ENCODE measurements at places on chromosomes 16 and 17.
A peak's percentile ranks its signal among the peaks of the same experiment; 100 is the strongest.

DNA sequence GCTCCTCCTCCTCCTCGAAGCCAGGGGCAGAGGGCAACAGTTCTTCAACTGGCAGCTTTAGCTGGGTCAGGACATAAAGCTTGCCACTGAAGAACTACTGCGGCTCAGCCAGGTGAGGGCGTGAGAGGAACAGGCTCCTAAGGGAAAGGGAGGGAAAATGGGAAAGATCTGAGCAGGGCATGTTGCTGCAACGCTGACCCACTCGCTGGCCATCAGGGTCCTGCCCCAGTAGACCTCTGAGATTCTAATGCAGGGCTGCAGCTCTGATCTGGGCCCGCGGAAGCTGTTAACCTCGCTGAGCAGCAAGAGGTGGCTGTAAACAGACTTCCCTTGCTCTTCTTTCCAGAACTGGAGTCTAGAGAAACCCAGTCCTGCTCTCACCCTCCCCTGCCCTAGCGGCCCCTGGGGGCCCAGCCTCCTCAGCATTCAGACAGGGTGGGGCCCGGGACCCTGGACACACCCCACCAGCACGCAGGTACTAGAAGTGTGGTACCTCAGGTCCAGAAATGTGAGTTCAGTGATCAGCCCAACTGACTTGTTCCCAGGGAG lies 3.8 kb upstream of the TLCD2 start:
- no peaks in the 10 kb centered on the region for H3K27me3 ChIP-seq
- H3K27ac ChIP-seq = peak overlapping the region; percentile 99
- H3K4me3 ChIP-seq = peak overlapping the region; percentile 98

DNA sequence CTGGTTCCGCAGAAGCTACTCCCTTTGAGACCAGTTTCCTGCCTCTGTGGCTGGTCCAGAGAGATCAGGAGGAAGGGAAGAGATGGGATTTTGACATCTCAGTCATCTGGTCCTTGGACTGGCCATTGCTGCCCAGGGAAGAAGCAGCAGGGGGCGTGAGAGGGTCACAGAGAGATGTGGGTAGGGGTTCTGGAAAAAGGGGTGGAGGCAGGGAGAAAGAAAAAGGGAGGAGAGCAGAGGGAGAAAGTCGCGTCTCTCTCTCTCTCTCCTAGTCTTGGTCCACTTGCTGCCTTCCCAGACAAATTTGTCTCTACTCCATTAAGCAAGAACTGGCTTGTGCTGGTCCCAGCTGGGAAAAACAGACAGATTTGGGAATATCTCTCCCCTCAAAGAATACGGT lies 4.4 kb downstream of the SHBG start:
- no peaks in the 10 kb centered on the region for H3K27me3 ChIP-seq
- no peaks in the 10 kb centered on the region for H3K36me3 ChIP-seq
- H3K27ac ChIP-seq = no peak overlapping the region
- peak; percentile 28 for DNase-seq

GRCh38 chr16:84947996-84948850 lies 63.1 kb downstream of the ZDHHC7 start:
- H3K27me3 ChIP-seq = no peaks in the 10 kb centered on the region
- DNase-seq = no peak
- no peak overlapping the region for H3K27ac ChIP-seq

DNA sequence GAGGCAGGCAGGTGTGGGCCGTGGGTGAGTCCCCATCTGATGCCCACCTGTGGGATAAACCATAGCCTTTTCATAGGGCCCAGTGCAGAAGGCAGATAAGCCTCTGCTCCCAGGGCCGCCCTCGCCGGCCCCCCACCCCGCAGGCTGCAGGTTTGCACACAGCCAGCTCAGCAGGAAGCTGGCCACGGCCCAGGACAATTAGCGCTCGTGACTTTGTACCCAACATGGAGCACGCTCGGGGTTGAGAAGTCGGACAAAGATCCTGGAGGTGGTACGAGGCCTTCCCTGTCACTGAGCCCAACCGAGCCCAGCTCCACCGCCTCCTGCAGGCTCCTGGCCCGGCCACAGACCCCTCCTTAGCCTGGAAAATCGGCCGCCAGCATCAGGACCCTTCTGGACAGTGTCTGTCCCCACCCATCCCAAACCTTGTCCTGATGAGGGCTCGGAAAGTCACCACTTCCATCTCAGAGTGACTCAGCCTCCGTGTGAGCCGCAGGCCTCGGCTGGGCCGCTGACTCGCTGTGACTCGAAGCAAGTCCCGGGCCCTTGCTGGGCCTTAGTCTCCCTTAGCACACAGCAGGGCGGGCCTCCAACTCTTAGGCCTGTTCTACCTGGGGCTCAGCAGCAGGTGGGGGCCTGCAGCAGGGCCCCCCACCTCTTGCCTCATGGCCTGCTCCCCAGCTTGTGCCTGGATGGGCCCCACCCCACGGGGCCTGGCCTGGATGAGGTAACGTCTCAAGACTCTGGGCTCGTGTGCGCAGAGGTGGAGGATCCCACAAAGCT lies 22.7 kb downstream of the FAM83G start:
- H3K27ac ChIP-seq = peak overlapping the region; percentile 69
- peaks cover 20% of the 10 kb centered on the region for H3K4me1 ChIP-seq
- H3K36me3 ChIP-seq = peaks cover 8% of the 10 kb centered on the region
- no peaks in the 10 kb centered on the region for H3K27me3 ChIP-seq

DNA sequence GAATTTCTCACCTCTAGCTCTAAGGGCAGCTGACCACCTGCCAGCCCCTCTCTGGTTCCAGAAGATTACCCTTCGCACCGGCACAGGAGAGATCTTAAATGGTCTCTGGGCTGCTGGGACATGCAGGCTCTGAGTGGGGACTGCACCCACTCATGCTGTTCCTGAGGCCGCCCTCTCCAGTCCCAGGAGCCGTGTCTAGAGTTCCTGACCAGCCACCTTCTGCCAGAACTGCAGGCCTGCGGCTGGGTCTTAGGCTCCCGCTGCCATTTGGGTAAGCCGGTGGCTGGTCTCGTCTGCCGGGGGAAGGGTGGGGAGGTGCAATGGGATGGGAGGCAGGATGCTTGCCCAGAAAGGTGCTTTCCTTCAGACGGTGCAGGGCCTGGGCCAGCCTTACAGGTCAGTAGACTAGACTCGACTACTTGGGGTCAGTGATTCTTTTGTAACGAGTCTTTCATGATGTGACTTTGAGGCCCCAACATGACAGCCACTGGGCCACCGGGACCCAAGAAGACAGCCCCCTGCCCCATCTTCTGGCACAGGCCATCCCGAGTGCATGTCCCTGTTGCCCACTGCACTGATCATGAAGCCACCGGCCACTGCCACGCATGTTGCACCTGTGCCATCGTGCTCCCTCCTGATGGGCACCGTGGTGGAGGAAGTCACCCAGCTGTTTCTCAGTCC lies 26.4 kb downstream of the B9D1 start:
- H3K4me1 ChIP-seq = peaks cover 24% of the 10 kb centered on the region
- DNase-seq = no peak
- H3K36me3 ChIP-seq = peaks cover 11% of the 10 kb centered on the region
- no peak overlapping the region for H3K4me3 ChIP-seq

DNA sequence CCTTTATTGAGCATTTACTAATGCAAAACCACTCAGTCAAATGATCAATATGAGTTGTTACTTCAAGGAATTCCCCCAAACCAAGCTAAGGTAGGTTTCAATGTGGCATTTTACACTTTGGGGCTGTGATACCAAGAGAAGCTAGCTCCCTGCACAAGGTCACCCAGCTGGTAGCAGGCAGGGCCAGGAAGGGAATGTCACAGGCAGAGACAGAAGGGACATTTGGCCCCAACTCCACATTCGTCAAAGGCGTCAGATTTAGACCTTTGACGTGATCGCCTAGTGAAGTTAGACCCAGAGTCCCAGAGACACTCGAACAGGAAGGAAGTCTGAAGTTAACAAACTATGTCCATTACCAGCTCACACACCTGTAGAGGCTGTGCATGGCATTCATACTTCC lies 5.5 kb upstream of the SMG1 start:
- no peak overlapping the region for H3K27ac ChIP-seq
- H3K4me3 ChIP-seq = no peak overlapping the region
- no peak for DNase-seq
- H3K36me3 ChIP-seq = no peaks in the 10 kb centered on the region
- H3K4me1 ChIP-seq = no peaks in the 10 kb centered on the region
- H3K27me3 ChIP-seq = no peaks in the 10 kb centered on the region

- H3K36me3 ChIP-seq = no peaks in the 10 kb centered on the region
- peaks cover 27% of the 10 kb centered on the region for H3K4me1 ChIP-seq
- H3K27ac ChIP-seq = no peak overlapping the region
- H3K4me3 ChIP-seq = no peak overlapping the region
- DNase-seq = no peak
Observed at GRCh38 chr16:85753976-85754375, 3.1 kb upstream of the C16orf74 start.

DNA sequence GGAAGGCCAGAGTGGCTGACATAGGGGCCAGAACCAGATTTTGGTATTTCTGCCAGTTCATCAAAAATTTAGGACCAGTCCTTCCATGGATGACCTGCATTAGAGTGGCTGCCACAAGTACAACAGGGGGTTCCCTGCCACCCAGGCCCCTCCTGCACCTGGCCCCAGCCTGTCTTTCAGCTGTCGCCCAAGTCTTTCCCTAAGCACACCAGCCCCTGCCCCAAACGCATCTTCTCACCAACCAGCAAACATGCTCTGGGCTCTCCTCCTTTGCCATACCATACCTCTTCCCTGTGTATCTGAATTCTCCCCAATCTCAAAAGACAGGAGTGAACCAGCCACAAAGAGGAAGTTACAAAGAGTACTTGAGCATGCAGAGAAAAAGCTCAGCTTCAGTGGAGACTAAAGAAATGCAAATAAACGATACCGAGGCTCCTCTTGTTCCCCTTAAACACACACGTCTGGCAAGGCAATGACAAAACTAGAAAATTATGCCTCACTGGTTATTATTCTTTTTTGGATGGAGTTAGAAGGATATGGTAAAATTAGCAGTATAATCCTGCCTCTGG lies 130.6 kb downstream of the DYNLRB2 start:
- no peaks in the 10 kb centered on the region for H3K36me3 ChIP-seq
- DNase-seq = no peak
- no peak overlapping the region for H3K4me3 ChIP-seq
- no peaks in the 10 kb centered on the region for H3K27me3 ChIP-seq
- no peaks in the 10 kb centered on the region for H3K4me1 ChIP-seq
- no peak overlapping the region for H3K27ac ChIP-seq

DNA sequence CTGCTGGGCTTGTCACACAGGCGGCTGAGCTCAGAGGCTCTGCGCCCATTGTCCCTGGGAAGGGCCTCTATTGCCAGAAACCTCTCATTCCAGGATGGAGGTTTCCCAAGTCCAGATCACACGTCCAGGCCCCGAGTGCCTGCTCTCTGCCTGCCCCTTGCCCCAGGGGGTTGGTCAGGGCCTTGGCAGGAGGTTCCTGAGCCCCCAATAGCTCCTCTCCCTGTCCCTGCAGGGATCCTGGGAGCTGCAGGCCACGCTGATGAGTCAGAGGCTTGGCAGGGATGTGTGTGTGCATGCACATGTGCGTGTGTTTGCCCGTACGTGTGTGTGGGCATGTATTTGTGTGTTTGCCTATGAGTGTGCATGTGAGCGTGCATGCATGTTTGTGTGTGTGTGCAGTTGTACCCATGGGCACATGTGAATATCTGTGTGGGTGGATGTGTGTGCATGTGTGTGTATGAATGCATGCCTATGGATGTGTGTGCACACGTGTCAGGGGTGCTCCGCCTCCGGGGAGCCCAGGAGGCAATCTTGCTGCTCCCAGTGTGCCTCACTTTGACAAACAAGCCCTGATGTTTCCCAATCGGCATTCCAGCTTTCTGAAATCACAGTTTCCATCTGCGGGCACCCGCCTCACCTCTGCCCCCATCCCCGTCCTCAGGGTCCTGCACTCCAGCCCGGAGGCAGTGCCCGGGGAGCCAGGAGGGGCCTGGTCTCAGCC lies 98.4 kb upstream of the GSE1 start:
- H3K27me3 ChIP-seq = no peaks in the 10 kb centered on the region
- H3K27ac ChIP-seq = peak overlapping the region; percentile 93
- H3K4me1 ChIP-seq = peaks cover 33% of the 10 kb centered on the region
- H3K36me3 ChIP-seq = no peaks in the 10 kb centered on the region

DNA sequence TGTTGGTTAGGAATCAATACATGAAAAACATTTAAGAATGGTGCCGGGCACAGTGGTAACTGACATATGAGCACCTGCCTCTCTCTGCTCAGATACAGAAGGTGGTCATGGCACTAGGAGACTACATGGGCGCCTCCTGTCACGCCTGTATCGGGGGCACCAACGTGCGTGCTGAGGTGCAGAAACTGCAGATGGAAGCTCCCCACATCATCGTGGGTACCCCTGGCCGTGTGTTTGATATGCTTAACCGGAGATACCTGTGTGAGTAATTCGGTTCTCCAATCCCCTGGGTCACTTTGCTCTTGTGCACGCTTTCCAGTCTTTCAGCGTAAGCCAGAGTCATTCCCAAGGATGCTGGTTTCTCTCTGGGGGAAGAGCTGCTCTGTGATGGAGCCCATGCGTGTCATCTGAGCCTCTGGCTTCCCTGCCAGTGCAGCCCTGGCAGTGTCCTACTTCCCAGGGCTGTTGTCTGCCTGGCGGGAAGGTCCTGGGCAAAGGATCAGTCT lies 3.0 kb upstream of the CD68 start:
- no peak for DNase-seq
- no peak overlapping the region for H3K4me3 ChIP-seq
- H3K27ac ChIP-seq = no peak overlapping the region
- H3K4me1 ChIP-seq = peaks cover 42% of the 10 kb centered on the region
- H3K36me3 ChIP-seq = peaks cover 47% of the 10 kb centered on the region

GRCh38 chr16:12899529-12900143 lies 1.8 kb upstream of the SHISA9 start:
- H3K27me3 ChIP-seq = peaks cover 13% of the 10 kb centered on the region
- H3K36me3 ChIP-seq = no peaks in the 10 kb centered on the region
- H3K4me1 ChIP-seq = no peaks in the 10 kb centered on the region
- H3K4me3 ChIP-seq = no peak overlapping the region
- no peak overlapping the region for H3K27ac ChIP-seq
- no peak for DNase-seq

GRCh38 chr17:7313088-7313889 lies 1.9 kb downstream of the GPS2 start:
- no peaks in the 10 kb centered on the region for H3K27me3 ChIP-seq
- peak overlapping the region; percentile 37 for H3K27ac ChIP-seq
- no peak for DNase-seq

- peaks cover 9% of the 10 kb centered on the region for H3K4me1 ChIP-seq
- no peaks in the 10 kb centered on the region for H3K27me3 ChIP-seq
- H3K4me3 ChIP-seq = no peak overlapping the region
- H3K27ac ChIP-seq = no peak overlapping the region
Observed at GRCh38 chr16:89378947-89379771, 111.2 kb downstream of the ANKRD11 start.

- no peaks in the 10 kb centered on the region for H3K27me3 ChIP-seq
- no peak overlapping the region for H3K4me3 ChIP-seq
- DNase-seq = no peak
Observed at GRCh38 chr16:11260596-11260966, 4.6 kb upstream of the SOCS1 start.

Data from fibroblast of lung (primary cell).